ENCODE measurements at places on chromosomes 12 and 14. TPM values are rescaled to one million over a fixed set of nuclear protein-coding genes. Genes with fewer than 3 reads are reported as not detected.

DNA sequence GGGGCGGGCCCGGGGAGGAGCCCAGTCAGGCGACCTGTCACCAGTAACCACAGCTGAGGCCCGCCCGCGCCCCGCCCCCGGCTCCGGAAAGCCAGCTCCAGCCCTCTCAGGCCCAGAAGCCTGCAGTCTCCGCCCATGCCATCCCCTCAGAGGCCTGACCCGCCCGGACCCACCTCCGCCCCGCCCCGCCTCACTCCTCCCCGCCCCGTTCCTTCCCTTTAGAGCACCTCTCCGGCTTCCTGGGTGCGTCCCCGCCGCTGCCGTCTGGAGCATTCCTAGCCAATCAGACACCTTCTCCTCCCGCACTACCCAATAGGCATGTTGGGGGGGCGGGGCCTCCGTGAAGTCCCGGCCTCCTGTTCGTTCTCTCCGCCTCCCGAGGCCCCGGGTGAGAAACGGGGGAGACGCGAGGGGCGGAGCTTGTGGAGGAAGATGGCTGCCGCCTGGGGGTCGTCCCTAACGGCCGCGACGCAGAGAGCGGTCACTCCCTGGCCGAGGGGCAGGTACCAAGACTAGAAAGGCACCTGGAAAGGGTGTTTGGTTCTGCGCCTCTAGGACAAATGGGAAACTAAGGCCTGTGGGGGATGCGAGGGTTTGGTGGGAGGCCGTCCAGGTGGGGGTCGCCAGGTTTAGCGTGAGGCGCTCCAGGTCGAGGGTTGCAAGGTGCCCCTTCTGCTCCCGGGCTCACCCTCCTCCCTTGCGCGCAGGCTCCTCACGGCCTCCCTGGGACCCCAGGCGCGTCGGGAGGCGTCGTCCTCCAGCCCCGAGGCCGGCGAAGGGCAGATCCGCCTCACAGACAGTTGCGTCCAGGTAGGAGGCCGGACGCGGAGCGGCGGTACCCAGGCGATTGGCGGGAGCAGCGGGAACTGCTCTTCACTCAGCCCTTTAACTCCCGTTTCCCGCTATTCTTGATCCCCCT is at the start of gene ISCA2:
Gene ISCA2 (plus strand): TSS at position 423 of the 919 bp plus-strand sequence. CDS start 10 bp downstream, at position 433.
- peak; percentile 100 for DNase-seq

CIT gene
- total RNA-seq: 7.4 TPM

- no peak for DNase-seq
Measured at GRCh38 chr14:63764620-63765139, 36.8 kb upstream of the SGPP1 start.

CEBPE gene
- total RNA-seq: not detected

GRCh38 chr12:7092229-7092985 is at the start of gene C1R:
Gene C1R (minus strand): TSS chr12:7092445. CDS start chr12:7092388, 57 bp downstream.
- peak; percentile 79 for DNase-seq

GRCh38 chr12:24814379-24815113 is 134.4 kb downstream of the BCAT1 start:
- no peak for DNase-seq

- no peak for DNase-seq
Measured at GRCh38 chr14:84453307-84453950, 1076.5 kb upstream of the FLRT2 start.

CACNA2D4 gene
- 1.5 TPM for total RNA-seq

DNA sequence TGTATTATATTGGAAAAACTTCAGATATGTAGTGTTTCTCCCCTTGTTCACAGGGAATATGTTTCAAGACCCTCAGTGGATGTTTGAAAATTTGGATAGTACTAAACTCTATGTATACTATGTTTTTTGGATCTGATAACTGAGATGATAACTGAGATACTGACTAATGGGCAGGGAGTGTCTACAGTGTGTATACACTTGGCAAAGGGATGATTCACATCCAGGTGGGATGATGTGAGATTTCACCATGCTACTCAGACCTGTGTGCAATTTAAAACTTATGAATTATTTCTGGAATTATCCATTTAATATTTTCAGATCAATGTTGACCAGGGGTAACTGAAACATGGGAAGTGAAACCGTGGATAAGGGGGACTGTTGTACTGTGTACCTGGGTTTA is 13.8 kb downstream of the RAD51B start:
- DNase-seq: no peak

DNA sequence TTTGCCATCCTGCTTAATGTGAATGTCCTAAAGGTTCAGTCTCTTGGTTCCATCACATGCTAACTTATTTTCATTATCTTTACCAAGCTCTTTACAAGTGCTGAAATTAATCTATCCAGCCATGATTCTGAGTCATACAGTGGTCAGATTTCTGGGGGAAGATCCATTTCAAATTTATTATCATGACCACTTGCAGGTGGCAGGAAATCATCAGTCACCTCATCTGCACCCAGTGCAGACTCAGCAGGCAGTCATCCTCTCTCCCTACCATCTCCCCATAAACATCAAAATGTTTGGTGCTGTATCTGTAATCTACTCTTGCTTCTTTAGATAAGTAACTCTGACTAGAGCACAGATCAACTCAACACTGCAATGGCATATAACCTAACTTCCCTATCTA is 23.5 kb downstream of the ATG14 start:
- no peak for DNase-seq

DNA sequence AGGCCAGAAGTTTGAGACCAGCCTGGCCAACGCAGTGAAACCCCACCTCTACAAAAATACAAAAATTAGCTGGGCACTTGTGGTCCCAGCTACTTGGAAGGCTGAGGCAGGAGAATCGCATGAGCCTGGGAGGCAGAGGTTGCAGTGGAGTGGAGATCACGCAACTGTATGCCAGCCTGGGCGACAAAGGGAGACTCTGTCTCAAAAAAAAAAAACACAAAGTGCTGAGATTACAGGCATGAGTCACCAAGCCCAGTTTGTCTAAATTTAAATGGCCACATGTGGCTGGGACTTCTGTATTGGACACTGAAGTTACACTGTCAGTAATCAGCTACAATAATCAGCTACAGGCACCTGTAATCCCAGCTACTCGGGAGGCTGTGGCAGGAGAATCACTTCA is 100.9 kb upstream of the AEBP2 start:
- DNase-seq: no peak

Data from thyroid gland (tissue), 4 donors.